ENCODE measurements at places on chromosomes 1 and 21.

DNA sequence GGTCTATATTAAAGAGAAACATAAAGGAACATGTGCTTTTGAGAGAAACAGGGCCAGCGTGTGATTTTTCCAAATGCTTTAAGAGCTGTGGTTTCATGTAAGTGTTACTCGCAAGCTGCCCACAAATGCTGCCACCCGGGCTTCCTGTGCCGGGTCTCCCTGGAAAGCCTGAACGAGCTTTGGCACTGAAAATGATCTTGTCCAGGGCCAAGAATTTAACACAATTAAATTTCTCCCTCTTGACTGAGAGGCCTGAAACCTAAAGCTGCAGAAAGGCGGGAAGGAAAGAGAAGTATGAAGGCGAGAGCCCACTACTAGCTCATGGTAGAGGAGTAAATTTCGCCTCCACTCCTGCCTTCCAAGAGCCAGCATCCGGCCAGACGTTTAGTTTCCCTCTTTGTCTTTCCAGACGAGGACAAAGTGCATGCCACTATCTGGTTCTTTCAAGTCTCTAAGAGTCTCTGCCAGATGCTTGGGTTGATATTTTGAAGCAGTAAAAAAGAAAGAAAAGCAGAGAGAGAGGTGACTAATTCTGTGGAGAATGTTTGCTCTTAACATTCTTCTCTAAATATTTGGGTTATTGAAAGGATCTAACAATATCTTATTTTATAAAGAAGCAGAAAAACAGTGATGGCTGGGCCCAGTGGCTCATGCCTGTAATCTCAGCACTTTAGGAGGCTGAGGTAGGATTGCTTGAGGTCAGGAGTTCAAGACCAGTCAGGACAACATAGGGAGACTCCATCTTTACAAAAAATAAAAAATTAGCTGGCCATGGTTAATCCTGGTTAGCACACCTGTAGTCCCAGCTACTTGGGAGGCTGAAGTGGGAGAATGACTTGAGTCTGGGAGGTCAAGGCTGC, 100.0 kb upstream of the HNRNPU start:
- DNase-seq = no peak

DNA sequence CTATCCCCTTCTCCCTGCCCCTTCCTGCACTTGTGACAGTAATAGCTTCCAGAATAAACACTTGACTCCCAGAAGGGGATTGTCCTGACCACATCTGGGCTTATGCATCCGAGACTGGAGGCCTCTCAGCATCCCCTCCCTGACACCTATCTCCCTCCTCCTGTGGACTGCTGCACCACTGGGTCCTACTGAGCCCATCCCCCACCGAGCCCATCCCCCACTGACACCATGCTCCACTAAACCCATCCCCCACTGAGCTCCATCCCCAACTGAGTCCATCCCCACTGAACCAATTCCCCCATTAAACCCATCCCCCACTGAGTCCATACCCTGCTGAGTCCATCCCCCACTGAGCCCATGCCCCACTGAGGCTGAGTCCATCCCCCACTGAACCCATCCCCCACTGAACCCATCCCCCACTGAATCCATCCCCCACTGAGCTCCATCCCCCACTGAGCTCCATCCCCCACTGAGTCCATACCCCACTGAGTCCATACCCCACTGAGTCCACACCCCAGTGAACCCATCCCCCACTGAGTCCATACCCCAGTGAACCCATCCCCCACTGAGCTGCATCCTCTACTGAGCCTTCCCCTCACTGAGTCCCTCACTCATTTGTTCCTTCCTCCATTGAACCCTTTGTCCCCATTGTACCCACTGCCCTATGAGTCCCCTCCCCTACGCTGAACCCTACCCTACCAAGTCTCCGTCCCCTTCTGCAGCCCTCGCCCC, 5.6 kb downstream of the PDZK1IP1 start:
- DNase-seq = no peak

GRCh38 chr1:107682467-107682866, 282.5 kb downstream of the VAV3 start:
- no peak for DNase-seq

- DNase-seq = no peak
These were observed 53.2 kb downstream of the SPSB1 start for GRCh38 chr1:9345922-9346321.

DNA sequence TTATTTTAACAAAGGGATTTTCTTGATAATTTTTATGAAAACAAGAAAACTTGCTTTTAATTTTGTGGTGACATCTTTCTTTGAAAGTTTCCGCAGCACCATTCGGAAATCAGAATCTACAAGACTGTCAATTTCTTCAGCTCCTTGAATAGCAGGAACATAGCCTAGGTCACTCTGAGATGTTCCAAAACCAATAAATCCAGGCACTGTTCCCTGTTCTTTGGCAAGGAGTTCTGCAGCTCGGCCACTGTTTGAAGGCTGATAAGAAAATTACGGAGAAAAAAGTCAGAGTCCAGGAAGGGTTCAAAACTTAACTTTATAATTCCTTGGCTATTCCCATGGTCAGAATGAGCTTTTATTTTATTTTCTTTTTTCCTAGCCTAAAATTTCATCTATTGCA, 6.0 kb downstream of the LTN1 start:
- no peak for DNase-seq

DNA sequence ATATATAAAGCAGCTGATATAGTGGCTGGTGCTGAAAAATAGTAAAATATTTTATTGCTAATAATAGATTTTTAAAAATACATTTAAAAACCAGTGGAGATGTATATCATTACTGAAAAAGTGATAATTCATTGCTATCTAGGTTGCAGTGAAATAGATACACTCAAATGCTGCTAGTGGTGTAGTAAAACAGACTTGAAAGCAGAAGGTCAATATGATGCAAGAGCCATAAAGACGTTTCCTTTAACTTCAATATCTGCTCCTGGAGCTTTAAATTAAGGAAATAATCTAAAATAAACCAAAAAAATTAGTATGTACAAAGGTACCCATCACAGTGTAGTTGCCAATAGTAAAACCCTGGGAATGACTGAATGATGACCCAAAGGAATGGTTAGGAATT, 26.2 kb downstream of the RHEX start:
- DNase-seq = no peak

- DNase-seq = no peak
These were observed 85.3 kb upstream of the SSX2IP start for GRCh38 chr1:84775535-84775920.

DNA sequence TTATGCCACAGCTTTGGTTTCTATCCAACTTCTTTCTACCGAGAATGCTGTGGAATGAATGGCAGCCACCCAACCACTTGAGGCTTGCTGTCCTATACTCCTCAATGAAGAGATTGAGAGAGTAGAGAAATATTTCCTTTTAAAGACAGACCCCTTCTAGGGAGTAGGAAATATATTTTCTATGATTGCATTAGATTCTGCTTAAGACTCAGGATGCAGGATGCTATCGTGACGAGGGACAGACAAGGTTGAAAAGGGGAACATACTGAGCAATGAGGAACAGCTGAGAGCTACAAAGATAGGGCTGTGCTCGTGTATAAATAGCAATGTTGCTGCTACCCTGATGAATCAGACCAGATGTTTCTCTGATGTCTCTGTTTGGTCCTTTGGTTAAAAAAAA, 7.1 kb upstream of the RASAL2 start:
- no peak for DNase-seq

- DNase-seq = no peak
These were observed 6.3 kb downstream of the TMEM234 start for GRCh38 chr1:32215629-32216480.

GRCh38 chr1:119435052-119435451, 20.1 kb downstream of the HSD3B2 start:
- DNase-seq = no peak

DNA sequence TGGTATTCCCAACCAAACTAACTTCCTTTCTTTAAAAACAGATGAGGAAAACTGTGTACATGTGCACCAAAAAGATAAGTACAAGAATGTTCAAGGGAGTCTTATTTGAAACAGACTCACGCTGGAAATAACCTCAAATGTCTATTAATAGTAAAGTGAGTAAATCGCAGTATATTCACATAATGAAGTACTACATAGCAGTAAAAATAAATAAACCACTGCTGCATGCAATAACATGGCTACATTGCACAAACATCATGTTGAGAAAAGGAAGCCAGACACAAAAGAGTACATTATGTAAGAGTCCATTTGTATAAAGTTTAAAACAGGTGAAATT, 5.2 kb upstream of the DENND2D start:
- DNase-seq = no peak

DNA sequence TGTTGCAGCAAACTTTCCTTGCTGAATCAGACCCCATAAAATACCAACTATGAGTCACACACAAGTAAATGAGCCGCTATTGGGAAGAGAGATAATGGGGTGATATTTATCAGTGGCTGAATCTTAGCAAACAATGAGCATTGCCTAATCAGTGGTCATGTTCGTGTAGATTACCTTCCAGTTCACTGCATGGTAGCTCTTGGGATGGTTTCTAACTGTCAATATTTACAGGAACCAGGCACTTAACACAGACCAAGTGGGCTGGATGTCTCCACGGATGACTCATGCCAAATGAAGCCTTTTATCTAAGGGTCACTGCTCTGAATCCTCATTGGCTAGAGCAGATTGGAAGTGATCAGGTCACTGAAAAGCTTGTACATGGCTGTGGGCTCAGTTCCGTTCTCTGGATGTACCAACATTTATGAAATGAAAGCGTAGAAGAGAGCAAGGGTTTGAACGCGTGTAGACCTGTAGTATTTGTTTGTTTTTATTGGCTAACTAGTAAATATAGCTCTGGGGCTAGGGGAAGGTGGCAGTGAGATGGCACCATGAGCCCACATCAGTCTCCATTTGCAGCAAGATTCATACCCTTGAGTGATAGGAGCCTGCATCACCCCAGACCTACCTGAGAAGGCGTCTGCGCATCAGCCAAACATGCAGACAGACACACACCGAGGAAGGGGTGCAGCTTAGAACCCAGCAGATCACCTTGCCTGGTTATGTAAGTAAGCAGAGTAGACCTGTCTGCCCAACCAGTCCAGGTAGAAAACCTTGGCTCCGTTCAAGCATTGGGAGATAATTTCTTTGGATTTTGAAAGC, 153.3 kb downstream of the TOMM20 start:
- no peak for DNase-seq

DNA sequence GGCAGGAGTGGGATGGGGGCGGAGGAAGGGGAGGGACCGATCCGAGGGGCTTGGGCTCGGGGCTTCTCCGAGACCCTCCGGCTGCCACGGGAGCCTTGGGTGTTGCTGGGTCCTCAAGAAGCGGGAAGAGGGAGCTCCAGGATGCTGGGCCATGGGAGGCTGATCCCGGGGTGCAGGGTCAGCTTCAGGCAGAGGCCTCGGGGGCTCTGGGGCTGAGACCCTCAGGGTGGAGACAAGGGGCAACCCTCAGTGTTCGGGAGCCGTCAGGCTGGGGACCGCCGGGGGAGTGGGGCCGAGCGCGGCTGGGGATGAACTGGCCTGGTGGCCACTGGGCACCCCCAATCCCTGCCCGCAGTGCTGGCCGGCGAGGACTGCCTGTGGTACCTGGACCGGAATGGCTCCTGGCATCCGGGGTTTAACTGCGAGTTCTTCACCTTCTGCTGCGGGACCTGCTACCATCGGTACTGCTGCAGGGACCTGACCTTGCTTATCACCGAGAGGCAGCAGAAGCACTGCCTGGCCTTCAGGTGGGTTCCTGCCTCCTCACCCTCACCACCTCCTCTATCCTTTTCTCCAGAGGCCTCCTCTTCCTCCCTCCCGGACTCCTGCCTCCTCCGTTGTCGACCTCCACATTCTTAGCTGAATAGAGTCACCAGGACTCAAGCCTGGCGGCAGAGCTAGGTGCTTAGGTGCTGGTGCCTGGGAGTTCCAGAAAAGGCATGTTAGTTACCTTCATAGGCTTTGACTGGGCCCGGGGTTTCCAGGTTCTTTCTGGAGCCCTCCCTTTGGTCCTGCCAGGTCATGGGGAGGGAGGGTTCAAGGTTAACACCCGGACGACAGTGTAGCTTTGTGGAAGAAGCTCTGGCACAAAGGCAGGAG, 631 bp downstream of the SHISA4 start:
- no peak for DNase-seq

GRCh38 chr1:215529111-215529510, 38.0 kb upstream of the KCTD3 start:
- no peak for DNase-seq

DNA sequence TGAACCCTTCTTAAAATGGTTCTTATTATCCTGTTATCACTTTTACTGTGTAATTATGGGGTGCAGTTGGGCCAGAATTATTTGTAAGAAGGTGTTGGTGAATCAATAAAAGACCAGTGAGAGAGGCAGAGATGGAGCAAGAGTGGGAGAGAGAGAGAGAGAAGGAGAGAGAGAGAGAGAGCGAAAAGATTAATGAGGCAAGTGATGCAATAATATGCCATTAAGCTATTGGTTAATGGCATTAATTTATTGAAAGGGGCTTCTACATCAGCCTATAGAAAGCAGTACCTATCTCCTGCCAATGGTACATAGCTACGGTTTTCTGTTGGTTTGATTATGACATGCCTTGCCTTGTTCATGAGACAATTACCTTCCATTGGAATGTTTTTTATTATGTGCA, 388.7 kb downstream of the RPS6KC1 start:
- DNase-seq = no peak

Data from activated CD4-positive, alpha-beta T cell treated with anti-CD3 and anti-CD28 coated beads, Interleukin-2, amount 50 U/mL, for 24 hours (primary cell).